Effector CD4-positive, alpha-beta T cell (primary cell): ENCODE measurements at places on chromosomes 4 and X.
A peak's percentile ranks its signal among the peaks of the same experiment; 100 is the strongest.

GRCh38 chrX:12811658-12812057, 20.4 kb downstream of the PRPS2 start:
- DNase-seq = no peak

DNA sequence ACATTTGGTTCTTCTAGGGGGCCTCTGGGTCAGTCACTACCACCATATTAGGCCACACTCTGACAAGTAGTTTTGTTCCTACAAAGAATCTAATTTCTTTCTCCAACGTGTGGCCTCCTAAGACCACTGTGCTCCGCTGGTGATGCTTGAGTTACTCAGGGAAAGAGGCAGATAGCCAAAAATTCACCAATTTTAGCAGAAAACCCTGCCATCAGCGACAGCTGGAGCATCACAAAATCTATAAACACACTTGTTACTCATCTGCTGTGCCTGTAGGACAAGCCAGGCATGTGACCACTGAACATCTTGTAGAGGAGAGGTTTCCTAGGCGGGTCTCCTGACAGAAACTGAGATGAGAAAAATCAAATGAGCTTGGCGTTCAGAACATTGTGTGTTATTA, 105.4 kb downstream of the SYNPO2 start:
- no peak for DNase-seq

DNA sequence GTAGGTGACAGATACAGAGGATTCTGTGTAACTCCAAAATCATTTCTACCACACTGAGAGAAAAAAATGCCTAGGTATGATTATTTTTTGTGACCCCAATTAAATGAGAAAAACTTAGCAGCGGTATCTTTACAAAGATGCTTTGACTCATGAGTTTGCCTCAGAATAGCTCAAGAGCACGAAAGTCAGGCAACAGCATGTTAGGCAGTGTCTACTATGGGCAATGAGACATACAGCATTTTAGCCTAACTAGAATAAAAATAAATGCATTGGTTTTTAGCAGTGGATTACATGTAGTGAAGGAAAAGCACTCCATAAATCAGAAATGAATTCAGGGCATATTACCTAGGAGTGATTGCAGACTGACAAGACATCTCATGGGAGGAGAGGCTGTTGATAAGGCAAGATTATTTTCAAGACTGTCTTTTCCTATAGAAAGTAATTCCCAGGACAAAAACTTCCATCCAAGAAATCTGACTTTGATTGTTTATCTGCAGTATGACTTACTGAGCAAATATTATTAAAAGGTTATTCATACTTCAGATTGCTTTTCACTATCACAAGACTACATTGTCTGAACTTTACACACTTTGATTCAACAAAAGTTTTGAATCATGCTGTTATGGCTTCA, 3.6 kb downstream of the ANXA10 start:
- no peak for DNase-seq

GRCh38 chr4:87601361-87601760, 7.0 kb upstream of the DSPP start:
- no peak for DNase-seq

DNA sequence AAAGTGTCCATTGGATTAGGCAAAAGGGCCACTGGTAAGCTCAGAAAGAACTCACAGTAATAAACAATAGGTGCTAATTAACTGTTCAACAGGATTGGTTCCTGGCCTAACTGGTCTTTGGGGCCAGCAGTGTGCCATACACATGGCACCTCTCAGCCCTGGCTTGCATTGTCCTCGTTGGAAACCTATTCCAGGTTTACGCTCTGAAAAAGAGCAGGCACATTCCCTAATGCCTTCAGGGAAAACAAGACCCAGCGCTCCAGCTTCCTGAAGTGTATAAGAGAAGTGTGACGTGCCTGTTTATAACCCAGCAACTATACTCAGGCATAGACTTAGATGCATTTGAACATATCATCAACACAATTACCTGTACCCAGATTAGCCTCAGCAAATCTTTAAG, 51.9 kb upstream of the RBM47 start:
- no peak for DNase-seq

- DNase-seq = no peak
Observed at GRCh38 chrX:154325541-154325940, 29.9 kb downstream of the TKTL1 start.

DNA sequence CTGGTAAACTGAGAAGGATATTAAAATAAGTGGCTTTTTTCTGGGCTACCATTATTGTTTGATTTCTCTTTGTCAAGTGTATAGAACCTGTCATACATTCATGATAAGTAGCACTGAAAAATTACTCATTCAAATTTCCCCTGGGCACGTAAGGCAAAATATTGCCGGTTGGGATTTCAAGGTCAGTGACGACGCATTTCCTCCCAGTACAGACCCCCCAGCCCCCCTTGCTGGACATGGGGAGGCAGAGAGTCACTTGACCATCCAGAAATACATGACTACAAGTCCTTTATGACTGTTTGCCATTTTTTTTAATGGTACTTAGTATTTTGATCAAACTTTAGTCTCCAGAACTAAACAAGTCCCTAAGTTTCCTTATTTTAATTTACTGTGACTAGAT, 6.8 kb upstream of the MND1 start:
- DNase-seq = no peak

DNA sequence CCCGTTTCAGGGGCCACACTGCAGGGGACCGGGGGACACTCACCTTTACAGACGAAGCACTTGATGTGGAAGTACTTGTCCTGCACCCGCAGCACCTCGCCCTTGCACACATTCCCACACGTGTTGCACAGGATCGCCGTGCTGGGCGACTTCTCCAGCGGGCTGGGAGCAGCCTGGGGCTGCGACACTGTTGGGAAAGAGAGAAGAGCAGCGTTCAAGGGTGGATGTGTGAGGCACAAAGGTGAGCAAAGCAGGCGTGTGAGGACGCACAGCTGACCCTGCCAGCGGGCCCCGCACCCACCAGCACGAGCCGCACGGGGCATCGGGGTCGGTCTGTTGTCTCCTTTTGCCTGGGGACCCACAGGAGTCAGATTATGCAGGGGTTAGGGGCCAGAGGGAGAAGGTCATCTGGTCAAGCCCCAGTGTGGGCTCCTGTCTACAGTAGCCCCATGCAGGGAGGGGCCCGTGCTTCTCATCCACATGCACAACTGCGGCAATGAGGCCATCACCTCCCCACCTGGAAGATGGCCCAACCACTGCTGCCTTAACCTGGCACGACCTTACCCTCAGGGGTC, 52.1 kb downstream of the ABLIM2 start:
- no peak for DNase-seq

GRCh38 chr4:160296476-160296875, 1193.6 kb downstream of the RAPGEF2 start:
- no peak for DNase-seq

GRCh38 chr4:179797738-179798137, 2355.5 kb upstream of the AGA start:
- DNase-seq = no peak

GRCh38 chrX:115174548-115174947, 14.7 kb upstream of the RBMXL3 start:
- no peak for DNase-seq

DNA sequence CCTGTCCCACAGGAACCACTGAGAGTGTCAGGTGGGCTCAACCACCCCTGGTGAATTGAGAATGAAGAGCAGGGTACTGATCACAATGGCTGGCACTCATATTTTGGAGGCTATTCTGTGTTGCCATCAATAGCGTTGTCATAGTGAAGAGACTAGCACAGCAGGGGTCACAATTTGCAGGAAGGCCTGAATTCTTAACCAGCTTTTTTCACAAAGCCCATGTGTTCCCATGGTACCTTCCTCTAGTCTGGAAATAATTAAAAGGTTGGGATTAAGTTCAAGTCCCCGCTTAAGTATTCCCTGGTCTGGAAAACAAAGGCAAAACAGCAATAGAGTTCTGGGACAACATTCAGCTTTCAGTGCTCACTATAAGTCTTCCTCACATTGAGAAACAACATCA, 1051.7 kb downstream of the C4orf33 start:
- no peak for DNase-seq

DNA sequence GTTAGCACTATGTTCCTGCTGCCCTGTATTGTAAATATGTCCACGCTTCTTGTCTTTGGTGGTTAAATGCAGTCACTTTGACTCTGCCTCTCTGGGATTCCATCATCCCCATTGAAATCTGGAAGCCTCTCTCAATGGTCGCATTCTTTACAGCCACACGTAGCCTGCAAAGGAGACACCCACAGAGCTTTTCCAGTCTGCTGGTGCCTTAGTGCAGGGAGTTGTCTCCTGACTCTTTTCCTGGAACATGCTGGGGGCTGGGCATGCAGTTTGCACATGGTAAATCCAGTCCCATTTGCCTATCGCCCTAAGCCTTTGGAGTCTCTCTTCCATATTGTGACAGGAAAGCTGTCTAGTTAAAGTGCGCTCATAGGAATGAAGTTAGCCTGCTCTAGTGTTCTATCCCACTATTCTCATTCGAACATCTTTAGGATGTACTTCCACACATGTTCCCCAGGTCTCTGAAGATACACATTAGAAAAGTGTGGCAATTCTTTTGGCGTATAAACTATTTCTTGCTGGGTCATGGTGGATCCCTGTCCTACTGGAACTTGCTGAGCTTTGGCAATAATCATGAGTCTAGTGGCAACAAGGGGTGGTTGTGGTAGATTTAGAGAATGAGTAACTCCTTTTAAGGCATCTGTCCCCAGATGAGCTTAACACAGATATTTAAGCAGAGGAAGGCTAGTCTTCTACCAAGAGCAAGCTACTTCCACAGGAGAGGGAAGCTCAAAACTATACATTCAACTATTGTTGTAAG, 33.7 kb downstream of the COQ2 start:
- no peak for DNase-seq

DNA sequence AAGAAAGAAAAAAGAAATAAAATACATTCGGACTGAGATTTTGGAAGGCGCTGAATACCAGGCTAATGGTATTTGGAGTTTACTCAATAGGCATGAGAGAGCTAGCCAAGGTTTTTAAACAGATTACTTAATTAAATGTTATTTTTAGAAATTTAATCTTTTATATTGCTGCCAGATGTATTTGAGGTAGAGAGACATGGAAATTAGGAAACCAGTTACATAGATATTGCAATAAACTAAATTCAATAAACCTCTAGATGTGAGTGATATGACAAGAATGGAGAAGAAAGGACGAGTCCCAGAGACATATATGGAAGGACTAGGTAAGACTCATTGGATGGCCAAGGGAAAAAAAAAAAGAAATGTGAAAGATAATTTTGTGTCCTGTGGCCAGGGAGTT, 38.5 kb upstream of the IL13RA1 start:
- no peak for DNase-seq

- no peak for DNase-seq
Observed at GRCh38 chr4:169971456-169972015, 54.7 kb downstream of the MFAP3L start.

- DNase-seq = peak; percentile 39
Observed at GRCh38 chrX:154486396-154487207, at the start of gene UBL4A. Gene UBL4A (minus strand): TSS chrX:154486615. CDS start chrX:154486584, 31 bp downstream.

GRCh38 chrX:108001218-108001814, 19.1 kb upstream of the TEX13B start:
- DNase-seq = no peak

- no peak for DNase-seq
Observed at GRCh38 chr4:152850377-152850776, 70.6 kb downstream of the ARFIP1 start.
